ENCODE measurements at places on chromosomes 11 and 22.

DNA sequence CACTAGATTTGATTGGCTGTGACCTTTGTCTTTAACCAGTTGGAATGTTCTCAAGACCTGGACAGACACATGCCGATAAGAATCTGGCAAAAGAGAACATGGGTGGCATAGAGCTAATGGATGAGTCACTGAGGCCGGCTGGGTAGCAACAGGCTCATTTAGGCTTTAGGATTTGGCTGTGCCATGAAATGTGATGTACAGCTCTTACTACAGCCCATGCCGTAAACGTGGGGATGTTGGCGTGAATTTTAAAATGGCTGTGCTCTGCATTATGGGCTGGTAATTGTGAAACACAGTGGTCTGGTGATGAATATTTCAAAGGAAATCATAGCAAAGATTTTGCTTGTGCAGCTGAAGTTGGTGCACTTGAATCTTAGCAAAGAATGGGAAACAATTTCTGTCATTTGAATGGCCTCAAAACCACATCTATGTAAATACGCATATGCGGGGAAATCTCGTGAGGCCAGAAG, 332.4 kb downstream of the TBC1D22A start:
- no peak for DNase-seq

GRCh38 chr11:88327462-88328143, 9.9 kb downstream of the CTSC start:
- DNase-seq = no peak

DNA sequence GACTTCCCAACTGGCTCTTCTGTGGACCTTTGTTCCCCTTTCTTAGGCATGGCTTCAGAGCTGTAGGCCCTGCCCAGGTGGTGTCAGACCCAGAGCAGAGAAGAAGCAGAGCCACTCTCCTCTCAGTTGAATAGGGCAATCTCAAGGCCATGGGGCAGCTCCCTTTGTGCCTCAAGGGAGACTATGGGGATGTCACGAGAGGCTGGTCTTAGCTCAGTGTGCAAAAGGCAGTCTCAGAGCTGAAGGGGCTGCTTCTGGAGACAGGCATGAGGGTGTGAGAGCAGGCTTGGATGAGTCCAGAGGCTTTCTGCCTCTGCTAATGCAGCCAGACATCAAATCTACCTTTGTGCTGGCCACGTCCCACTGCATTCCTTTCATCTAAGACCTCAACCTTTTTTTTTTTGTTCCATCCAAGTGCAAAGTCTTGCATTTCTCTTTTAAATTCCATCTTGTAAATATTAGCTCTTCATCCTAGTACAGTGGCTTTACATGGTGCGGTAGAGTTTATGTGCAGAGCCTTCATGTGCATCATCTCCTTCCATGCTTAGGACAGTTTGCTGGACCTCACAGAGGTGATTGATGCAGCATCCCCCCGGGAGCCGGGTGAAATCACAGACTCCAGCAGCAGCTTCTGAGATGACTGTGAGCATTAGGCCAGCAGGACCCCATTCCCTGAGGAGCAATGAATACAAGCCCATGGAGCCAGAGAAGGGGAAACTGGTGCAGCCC, 34.2 kb upstream of the FCHSD2 start:
- no peak for DNase-seq

DNA sequence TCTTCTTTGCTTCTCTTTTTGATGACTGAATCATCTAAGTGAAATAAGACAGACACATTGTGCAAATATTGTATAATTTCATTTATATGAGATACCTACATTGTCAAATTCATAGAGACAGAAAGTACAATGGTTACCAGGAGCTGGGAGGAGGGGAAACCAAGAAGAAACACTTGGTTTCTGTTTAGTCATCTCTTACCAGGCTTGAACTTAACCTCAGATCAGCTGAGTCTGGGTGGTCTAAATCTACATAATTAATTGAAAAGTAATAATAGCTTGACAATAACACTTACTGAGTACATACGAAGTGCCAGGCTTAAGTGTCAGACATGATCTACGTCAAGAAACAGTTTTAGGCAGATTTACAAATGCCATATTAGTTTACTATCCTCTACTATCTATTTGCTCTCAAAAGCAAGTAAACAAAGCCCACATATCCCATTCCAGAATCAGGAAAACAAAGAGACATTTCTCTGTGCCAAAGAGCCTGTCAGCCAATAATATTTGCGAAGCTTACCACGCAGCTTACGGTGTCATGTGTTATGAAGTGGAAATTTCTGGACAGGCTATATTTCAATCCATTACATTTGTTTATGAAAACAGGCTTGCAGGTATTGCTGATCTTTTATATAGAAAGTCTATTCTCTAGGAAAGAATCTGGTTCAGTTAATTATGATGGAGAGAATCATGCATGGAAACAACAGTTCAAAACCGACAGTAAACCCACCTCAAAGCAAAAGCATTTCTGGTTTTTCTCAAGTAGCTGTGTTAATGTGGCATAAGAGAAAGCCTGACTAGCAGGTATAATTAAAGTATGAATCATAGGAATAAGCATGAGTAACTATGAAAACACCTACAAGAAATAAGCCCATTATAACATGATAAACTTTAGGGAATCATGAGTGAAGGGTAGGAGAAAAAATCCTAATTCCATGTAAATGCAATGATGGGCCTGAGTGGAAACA, 2.7 kb upstream of the ARHGAP42 start:
- no peak for DNase-seq

- no peak for DNase-seq
These were observed 11.8 kb downstream of the MB start for GRCh38 chr22:35605369-35605680.

DNA sequence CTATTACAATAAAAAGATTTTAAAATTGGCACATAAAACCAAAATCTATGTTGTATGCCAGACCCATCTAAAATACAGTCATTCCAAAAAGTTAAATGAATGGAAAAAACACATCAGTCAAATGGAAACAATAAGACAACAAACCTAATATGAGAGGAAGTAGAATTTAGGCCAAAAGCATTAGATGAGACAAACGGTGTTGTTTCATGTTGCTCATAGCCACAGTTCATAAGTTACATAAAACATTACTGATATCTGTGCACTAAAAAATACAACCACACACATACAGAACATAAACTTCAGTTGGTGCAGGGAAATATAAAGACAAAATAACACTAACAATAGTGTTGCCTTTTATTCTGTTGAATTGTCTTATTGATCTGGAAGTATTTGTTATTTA, 661.9 kb downstream of the CNTN5 start:
- no peak for DNase-seq

DNA sequence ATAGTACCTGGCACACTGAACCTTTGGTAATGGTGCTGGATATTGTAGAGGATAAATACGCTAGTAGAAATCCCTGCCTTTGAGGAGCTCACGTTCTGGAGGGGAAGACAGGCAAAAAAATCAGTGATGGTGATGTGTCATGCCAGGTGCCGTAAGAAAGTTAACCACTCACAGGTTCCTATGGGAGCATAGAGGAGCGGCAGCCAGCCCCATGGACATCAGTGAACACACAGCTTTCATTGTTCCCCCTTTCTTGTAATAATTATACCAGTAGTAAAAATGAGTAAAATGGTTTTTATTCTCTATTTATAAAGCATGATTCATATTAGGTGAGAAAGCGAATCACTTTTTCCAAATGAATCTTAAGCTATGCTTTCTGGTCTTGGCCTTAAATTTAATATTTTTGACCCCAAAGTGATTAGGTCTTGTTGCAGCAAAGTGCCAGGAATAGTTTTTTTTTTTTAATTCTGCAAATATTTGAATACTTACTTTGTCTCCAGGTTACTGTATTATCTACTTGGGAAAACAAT, 57.9 kb downstream of the UVRAG start:
- no peak for DNase-seq

- DNase-seq = no peak
These were observed 1.1 kb downstream of the NEAT1 start for GRCh38 chr11:65423516-65424204.
